Natural killer cell (primary cell): ENCODE measurements at places on chromosomes 3 and 15. TPM values are rescaled to one million over a fixed set of nuclear protein-coding genes. Genes with fewer than 3 reads are reported as not detected.

Gene TMEM158
- total RNA-seq, result not detected

DNA sequence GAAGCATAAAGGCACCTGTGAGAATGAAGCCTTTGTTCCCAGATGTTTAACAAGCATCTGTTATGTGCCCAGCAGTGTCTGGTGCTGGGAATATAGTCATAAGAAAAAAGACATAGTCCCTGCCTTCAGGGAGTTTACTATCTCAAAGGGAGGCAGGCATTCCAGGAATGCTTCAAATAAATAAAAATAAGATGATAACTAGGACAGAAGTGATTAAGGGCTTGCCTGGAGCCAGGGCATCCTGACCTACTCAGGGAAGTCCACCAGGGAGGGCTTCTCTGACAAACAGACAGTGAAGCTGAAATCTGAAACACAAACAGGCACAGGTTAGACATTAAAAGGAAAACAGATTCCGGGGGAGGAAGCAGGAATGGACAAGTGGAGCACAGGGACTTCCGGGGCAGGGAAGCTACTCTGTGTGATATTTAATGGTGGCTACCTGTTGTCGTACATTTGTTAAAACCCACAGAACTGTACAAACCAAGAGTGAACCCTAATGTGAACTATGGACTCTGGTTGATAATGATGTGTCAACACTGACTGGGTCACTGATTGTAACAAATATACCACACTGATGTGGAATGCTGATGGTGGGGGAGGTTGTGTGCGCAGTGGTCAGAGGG lies 53.3 kb downstream of the ITGB5 start:
- DNase-seq, result no peak

GRCh38 chr3:142931222-142931621 lies 32.3 kb downstream of the PAQR9 start:
- DNase-seq, result no peak

Gene ZCWPW2
- 0.43 TPM for total RNA-seq

- no peak for DNase-seq
Observed at GRCh38 chr15:58420579-58421043, 11.2 kb upstream of the LIPC start.

GRCh38 chr3:118799303-118799702 lies 235.3 kb downstream of the IGSF11 start:
- DNase-seq, result no peak

Gene KCNAB1
- not detected for total RNA-seq

DNA sequence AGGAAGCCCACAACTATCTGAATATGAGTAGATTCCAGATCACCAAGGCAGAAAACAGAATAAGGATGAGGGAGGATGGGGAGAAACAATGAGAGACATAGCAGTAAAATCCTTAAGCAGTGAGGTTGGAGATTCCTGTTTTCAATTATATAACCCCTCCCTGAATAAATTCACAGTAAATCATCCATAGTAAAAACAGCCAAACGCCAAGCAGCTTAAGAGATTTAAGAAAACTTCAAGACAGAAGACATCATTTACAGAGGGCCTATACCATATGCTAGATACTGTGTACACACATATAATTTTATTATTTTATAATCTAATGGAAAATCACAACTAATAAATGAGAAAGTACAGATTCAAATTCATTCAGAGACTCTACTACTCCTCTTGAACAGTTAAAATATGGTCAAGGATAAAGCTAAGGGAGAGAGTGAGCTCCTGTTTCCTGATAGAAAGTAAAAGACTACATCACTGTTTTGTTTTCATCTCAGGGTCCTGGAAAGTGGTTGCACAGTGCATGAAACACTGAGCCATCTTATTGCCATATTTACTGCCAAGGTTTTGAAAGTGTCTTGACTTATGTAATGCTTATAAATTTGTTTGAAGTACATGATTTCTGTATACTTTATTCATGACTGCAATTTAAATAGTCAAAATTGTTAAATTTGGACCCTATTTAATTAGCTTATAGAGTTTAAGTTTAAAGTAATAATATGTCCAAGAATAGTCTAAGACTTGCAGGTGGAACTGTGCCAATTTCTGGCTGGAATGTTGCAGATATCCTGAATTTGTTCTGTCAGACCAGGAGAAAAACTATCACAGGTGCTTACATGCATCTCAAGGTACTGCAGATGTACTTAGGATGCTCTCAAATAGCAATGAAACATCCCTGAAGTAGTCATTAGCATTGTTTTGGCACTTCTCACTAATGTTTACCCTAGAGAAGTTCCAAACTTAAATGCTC lies 141.4 kb downstream of the TBL1XR1 start:
- no peak for DNase-seq

DNA sequence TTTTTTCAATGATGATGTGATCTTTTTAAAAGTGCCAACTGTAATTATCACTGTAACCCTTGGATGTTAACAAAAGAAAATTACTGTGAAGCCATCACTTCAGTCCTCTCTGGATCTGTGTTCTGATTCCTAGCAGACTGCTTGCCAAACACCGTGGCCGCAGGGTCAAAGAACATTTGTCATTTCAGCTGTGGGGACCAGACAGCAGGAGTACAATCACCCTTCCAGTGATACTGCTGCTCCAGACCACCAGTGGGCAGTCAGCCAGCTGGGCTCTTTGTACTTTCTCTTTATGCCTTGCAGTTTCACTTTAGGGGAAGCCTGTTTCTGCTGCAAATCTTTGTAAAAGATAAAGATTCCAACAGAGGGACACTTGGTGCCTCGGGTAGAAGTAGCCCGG lies 770.0 kb downstream of the GRM7 start:
- DNase-seq, result no peak

Gene STRIT1
- not detected for total RNA-seq

Gene SNAPC5
- 24.3 TPM for total RNA-seq

DNA sequence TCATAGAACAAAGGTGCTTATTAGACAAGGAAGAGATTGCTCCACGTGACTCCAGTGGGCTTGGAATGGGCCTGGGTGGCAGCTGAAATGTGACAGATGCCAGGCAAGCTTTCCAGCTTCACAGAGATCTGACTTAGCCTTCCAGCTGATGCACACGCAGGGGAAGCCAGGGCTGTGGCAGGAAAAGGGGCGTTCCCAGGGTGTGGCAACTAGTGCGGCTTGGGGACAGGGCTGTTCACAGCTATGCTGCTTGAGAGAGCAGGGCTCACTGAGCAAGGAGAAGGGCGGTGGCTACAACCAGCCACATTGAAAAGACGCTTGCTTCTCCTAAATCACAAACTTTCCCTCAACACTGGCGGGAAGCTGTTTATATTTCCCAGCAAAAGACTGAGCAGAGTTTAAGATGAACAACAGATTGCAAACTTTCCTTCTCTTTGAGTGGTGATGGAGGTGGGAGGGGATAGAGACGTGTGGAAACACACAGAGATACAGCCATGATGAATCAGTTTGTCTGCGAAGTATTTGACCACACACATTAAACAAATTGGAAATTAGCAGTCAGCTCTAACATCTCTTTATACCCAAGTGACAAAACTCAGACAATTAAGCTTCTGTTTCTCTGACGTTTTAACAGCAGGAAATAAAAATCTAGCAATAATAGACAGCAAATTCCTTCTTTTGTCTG lies 127.5 kb downstream of the BDH1 start:
- peak; percentile 47 for DNase-seq

DNA sequence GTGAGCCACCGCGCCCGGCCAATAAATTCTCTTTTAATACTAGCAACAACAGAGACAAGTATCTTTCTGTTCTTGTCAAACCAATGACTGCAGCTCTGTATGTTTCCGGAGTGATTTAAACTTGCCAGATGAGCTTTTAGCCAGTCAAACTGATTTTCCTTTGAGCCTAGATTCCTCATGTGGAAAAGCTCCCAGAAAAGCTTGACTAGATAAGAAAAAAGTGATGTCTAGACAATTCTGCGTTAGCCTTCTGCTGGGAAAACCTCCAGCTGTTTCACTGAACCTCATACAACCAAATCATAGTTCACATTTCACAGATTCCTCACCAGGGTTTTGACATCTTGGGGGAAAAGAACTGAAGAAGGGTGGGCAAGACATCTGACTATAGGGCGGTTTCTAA lies 78.6 kb downstream of the MAGI1 start:
- DNase-seq, result no peak

- DNase-seq, result no peak
Observed at GRCh38 chr3:32557640-32558352, 12.9 kb downstream of the DYNC1LI1 start.

DNA sequence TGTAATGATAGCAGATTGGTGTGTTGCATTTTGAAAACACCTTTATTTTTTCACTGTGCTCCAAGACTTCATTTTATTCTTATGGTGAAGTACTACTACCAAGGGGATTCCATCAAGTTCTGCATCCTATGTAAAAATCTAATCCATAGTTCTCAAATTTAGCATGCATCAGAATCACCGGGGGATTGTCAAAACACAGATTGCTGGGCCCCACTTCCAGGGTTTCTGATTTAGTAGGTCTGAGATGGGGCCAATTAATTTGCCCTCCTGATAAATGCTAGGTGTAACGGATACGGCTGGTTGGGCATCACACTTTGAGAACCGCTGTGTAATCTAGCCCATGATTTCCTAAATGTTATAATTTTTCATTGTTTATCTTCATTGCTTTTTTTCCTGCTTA lies 692 bp downstream of the ZWILCH start:
- DNase-seq, result no peak

GRCh38 chr15:38509152-38509551 lies 55.2 kb downstream of the FAM98B start:
- DNase-seq, result no peak

DNA sequence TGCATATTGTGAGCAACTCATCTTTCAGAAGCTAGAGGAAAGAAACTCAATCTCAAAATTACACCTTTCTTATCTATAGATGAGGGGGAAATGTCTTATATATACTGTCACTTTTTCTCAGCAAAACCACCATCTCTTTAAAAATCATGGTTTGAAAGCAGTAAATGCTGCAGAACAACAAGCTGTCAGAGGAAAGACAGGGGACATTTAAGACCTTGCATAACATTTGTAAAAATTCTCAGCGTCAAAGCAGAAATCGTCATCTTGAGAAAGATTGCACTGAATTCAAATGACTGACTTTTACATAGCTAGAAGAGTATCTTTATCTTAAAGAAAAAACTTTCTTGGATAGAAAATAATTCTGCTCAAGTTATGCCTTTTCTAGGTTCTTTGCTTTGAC lies 122.2 kb upstream of the CADPS start:
- no peak for DNase-seq

DNA sequence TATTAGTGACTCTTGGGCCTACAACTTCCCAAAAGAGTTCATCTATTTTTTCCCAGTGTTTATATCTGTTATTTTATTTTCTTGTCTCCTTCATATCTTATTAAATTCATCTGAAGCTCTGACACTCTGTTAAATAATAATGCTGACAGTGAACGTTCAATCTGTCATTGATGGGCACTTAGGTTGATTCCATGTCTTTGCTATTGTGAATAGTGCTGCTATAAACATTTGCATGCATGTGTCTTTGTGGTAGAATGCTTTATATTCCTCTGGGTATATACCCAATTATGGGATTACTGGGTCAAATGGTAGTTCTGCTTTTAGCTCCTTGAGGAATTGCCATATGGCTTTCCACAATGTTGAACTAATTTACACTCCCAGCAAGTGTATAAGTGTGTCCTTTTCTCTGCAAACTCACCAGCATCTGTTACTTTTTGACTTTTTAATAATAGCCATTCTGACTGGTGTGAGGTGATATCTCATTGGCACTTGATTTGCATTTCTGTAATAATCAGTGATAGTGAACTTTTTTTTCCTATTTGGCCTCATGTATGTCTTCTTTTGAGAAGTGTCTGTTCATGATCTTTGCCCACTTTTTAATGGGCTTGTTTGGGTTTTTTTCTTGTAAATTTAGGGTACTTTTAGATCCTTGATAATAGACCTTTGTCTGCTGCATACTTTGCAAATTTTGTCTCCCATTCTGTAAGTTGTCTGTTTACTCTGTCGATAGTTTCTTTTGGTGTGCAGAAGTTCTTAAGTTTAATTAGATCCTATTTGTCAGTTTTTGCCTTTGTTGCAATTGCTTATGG lies 122.5 kb downstream of the LEKR1 start:
- DNase-seq, result no peak

Gene MAP2K1
- total RNA-seq, result 49.2 TPM
